ENCODE measurements at places on chromosomes 2 and 18.

GRCh38 chr18:68387246-68387645 is 327.7 kb downstream of the TMX3 start:
- no peak for DNase-seq

DNA sequence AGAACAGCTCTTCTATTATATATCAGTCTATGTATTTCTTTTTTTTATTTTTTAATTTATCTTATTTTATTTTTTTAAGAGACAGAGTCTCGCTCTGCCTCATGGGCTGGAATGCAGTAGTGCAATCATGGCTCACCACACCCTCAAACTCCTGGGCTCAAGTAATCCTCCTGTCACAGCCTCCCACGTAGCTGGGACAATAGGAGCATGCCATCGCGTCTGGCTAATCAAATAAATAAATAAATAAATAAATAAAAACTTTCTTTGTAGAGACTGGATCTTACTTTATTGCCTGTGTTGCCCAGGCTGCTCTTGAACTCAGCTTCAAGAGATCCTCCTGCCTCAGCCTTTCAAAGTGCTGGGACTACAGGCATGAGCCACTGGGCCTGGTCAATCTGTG is 117.0 kb downstream of the RBMS1 start:
- no peak for DNase-seq

DNA sequence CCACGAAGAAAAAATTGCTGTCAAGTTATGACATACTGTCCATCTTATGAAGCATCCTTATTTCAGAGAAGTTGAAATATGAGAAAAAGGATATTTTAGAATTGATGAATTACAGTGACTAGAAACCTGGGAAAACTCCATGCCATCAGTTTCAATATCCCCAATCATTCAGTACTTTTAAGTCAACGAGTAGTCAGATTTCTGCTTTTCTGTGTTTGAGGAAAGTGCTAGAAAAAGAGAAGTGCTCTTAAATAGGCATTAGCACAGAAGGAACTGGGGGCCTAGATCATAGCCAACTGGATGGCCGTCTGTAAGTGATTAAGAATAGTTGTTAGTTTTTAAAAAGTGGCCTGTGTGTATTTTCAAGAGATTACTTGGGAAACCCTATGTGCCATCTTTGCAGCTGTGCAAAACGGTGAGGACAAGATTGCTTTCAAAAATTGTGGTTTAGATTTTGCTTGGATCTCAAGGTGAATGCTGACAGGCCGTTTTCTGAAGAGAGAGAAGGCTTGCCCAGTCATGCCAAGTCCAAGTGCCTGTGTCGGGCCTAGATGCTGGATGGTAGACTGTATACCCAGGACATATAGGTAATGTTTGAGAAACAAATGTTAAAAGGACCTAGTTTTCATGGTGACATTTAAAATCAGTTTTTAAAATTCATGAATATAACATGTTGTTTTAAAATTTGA is 5.1 kb downstream of the NEDD4L start:
- DNase-seq = no peak

DNA sequence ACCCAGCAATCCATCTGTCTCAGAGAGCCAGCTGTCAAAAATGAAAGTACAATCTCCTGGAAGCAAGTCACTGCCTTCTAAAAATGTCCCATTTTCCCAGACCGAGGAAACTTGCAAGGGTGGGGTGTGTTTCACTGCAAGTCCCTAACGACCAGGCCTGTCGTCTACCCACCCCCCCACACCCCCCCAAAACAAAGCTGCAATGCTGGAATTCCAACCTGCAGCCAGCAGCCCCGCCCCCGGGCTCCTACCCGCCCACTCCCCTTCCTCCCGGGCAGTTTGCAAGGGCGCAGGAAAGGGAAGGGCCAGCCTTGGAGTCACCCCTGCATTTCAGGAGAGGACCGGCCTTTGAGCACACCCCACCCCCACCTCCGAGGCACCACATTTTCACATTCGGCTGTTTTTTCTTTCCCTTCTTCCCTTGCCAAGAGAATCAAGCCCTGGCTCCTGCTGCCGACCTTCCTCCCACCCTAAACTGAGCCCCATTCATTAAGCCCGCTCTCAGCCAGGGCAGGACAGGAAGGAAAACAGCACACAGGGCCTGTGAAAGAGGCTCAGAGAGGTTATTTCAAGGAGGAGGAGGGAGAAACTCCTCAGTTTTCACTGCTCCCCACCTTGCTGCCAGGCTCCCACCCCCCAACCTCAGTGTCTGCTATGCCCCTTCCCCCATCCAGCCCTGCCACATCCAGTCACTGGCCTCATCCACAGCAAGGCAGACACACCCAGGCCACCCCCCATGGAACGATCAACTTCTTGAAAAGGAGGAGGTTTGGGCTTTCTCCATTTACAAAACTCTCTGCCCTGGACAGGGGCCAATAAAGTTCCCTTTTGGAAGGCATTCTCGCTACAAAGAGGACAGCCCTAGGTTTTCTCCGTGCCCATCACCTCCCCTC is 11.3 kb downstream of the SMAD7 start:
- no peak for DNase-seq

DNA sequence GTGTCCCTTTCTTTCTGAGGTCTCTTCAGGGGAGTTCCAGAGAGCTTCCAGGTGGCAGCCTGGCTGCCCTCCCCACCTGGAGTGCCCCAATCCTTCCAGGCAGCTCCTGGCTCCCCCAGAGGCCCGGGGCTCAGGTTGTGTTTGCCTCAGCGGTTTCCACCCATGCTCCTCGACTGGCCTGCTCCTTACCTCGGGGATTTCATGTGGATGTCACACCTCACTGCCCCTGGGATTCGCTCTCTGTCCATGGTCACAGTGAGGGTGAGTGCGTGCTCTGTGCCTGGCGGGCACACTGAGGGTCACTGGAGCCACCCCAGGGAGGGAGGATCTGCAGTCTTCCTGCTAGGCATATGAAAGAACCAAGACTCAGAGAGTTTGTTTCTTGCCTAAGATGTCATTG is 2.1 kb upstream of the TOGARAM2 start:
- DNase-seq = no peak

GRCh38 chr2:46216213-46216612 is 81.0 kb upstream of the EPAS1 start:
- no peak for DNase-seq

- DNase-seq = no peak
Observed at GRCh38 chr2:150432312-150432625, 55.2 kb downstream of the RND3 start.

DNA sequence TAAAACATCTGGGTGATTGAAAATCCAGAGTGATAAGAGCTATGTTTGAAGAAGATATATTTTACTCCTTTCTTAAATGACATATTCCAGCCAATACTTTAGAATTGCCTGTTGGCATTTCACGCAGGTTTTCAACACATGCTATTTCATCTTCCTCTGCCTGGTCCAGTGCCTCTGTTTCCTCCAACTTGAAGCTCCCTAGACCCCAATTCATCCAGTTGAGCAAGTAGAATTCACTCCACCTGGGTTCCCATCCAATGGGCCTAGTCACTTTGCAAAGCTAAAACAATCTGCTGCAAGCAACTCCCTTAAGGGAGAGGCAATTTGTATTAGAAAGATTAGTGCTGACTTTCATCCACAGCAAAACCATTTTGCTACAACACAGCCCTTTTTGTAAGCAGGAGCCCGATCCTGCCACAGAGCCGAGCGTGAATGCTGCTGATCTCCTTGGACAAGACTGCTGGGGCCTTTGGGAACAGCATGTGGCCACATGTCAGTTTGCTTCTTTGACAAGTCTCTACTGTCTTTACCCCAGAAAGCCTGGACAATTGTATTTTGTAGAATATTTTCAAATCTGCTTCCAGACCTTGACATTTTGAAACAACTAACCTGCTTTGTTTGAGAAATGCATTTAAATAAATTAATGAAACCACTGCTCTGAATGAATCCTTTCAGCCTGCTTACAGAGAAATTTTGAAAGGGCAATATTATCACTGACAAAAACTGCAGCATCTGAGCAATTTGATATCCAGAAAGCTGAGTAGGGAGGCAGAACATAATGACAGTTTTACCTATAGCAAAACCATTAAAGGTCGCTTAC is 259.1 kb downstream of the TDRD15 start:
- no peak for DNase-seq

DNA sequence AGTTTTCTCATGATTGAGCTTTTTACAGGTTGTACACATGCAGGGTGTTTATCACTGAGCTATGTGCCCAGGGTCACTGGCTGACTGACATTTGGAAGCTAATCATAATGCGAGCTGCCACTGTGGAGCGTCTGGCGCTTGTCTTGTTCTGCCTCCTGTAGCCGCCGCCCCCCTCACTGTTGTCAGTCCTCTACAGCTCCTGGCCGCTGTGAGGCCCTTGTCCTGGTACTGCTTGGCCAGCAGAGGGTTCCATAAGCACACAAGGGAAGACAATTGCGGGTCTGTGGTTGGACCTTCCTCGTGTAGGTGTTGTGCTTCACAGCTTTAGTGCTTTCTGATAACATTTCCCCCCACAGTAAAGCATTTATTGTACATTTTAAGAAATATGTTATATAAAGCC is 105.6 kb upstream of the LDLRAD4 start:
- DNase-seq = no peak

GRCh38 chr2:178482437-178482836 is 2.2 kb downstream of the PLEKHA3 start:
- no peak for DNase-seq

DNA sequence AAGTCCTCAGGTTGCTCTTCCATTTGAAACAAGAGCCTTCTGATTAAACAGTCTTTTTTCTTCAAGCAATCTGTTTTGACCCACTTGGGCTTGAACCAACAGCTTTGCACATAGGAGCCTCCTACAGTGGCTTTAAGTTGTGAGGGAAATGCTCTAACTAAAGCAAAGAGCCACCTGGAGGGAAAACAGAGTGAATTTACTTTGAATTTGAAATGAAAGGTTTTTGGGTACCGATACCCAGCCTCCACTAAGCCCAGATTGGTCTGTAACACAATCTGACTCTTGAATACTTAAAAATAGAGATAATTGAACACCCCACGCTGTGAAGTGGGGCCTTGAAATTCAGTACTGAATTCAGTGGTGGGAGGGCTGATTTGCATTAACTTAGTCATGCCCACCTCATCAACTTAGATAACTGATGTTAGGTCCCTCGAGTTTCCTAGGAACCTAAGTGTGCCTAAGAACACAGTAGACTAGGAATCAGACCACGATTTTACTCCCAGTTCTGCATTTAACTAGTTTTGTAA is 56.3 kb upstream of the ACVR1C start:
- no peak for DNase-seq

DNA sequence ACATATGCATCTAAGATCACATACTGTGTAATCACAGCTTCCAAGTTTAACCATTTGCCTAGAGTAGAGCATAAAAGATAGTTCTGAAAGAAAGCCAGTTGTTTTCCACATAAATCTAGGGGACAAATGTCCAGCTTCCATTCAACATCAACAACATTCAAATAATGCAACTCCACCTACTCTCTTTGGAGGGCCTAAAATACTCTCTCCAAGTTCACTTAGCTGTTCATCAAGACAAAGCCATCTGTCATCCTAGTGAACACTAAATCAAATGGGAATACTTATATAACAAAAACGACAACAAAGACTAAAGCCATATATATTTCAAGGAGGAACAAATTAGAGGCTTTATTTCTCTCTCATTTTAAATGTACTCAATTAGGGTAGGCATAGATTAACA is 221.5 kb upstream of the CDH2 start:
- no peak for DNase-seq

DNA sequence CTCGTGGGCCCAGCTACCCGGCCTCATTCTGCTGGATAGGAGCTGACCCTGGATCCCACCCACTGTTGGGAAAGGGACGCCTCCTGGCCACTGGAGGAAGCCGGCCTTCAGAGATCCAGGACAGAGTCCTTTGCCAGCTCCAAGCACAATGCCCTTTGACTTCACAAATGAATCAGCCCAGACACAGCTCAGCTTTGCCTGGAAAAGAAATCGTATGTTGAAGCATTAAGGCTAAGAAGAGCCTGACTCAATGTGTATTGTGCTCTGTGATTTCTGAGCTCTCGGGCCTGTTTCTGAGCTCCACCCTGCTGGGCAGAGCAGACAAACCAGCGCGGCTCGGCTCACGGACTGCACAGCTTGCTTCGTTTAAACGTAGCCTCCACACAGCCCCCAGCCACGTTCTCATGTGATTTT is 162.9 kb upstream of the APCDD1 start:
- no peak for DNase-seq

GRCh38 chr18:69590150-69590549 is 189.5 kb downstream of the DOK6 start:
- no peak for DNase-seq

DNA sequence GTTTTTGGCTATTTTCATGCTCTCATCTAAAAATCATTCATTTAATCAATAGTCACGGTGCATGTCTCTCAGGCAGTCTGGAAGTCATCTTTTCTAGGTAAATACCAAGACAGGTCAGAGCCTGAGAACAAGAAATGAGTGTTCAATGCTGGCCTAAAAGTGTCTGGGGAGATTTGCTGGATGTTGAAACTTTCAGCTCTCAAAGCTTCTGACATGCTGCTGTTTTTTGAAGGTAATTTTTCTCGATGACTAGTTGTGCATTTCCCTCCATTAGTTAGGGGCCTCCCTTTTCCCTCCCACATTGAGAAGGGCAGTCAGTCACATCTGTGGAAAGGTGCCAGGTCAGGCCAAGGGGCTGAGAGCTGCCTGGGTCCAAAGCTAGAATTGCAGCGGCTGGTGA is 115.6 kb downstream of the LPIN1 start:
- no peak for DNase-seq

- DNase-seq = no peak
Observed at GRCh38 chr2:169694894-169695260, 608 bp downstream of the PHOSPHO2 start.

DNA sequence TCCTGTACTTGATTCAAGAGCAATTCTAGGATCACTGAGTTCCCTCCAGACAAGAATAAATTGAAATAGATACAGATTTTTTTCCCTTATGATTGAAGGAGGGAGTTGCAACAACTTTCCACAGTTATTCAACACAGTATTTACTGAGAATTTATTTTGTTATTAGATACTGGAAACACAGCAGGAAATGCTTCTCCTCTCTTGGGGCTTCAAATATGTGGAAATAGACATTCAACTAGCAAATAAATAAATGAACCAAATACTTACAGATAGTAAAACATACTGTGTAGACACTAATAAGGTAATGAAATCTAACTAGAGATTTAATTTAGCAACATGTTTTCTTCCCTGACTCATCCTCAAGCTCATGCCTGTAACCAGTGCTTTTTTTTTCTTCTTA is 169.2 kb downstream of the LNPK start:
- DNase-seq = no peak

DNA sequence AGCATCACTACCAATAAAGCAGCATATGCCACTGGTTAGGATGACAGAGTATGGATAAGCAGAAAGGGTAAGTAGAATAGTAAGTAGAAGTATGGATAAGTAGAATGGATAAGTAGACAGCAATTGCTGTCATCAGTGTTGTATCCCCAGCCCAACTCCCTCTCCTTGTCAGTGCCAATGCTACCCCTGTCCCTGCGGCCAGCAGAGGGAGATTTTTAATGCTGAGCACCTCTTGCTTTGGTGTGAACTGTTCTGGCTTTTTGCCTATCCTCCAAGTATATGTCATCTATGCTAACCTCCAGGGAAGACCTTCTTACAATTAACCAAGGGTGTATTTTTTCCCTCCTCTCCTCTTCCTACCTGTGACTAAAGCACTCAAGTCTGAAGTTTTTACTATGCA is 136.7 kb upstream of the SPHKAP start:
- DNase-seq = no peak
